ENCODE measurements at places on chromosomes 4 and X. TPM values are rescaled to one million over a fixed set of nuclear protein-coding genes. Genes with fewer than 3 reads are reported as not detected.

The SMPX gene
- total RNA-seq: not detected

- no peak for DNase-seq
Measured at GRCh38 chr4:112968451-112969159, 80.8 kb upstream of the ANK2 start.

- no peak for DNase-seq
Measured at GRCh38 chrX:68180579-68180978, 252.7 kb downstream of the OPHN1 start.

DNA sequence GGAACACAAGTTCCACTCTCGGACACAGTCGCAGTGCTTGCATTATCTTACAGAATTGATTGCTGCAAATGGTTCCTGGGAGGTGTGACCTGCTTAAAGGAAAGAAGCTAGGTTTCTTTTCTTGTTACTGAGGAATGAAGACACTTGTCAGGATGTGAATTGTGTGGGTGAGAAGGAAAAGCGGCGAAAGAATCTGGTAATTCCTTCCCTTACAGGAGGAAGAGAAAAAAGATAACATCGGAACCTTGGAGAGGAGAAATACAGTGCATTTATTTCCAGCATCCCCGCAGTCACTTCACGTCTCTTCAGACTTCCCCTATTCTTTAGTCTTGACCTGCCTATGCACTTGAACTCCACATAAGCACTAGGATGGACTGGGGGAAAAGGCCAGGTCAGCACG lies 389 bp upstream of the CCSER1 start:
- DNase-seq: no peak

GRCh38 chrX:56125946-56126345 lies 106.2 kb upstream of the KLF8 start:
- no peak for DNase-seq
